ENCODE measurements at places on chromosomes 1 and 21.

DNA sequence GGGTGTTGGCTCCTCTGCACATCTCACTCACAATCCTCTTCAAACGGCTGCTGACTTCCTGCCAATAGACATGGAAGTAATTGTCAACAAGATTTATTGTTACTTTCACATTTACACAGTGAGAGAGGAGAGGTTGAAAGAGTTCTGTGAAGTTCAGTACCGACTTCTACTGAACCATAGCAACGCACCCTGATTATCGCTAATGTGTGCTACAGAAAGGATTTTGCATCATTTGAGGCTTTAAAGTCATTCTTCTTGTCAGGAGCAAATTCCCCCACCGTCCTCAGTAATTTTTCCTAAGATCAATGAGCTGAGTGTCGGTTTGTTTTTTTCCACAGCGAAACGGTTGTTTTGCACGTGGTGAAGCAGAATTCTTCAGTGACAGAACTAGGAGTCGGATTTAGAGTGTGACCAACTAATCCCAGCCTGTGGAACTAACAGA, 361.0 kb downstream of the ADGRL2 start:
- peak; percentile 20 for DNase-seq

- DNase-seq: no peak
These were observed 317.6 kb upstream of the KAZN start for GRCh38 chr1:14280909-14281308.

GRCh38 chr1:21674957-21675356, 5.8 kb upstream of the RAP1GAP start:
- DNase-seq: no peak

DNA sequence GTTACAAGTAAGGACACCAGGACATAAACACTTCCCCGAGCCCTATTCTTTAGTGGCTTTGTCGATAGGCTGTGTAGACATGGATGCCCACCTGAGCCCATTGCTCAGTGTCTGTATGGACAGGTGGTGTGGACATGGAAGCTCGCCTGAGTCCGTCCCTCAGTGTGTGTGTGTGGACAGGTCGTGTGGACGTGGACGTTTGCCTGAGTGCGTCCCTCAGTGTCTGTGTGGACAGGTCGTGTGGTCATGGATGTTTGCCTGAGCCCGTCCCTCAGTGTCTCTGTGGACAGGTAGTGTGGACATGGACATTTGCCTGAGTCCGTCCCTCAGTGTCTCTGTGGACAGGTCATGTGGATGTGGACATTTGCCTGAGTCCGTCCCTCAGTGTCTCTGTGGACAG, 38.7 kb upstream of the COL6A2 start:
- DNase-seq: no peak

DNA sequence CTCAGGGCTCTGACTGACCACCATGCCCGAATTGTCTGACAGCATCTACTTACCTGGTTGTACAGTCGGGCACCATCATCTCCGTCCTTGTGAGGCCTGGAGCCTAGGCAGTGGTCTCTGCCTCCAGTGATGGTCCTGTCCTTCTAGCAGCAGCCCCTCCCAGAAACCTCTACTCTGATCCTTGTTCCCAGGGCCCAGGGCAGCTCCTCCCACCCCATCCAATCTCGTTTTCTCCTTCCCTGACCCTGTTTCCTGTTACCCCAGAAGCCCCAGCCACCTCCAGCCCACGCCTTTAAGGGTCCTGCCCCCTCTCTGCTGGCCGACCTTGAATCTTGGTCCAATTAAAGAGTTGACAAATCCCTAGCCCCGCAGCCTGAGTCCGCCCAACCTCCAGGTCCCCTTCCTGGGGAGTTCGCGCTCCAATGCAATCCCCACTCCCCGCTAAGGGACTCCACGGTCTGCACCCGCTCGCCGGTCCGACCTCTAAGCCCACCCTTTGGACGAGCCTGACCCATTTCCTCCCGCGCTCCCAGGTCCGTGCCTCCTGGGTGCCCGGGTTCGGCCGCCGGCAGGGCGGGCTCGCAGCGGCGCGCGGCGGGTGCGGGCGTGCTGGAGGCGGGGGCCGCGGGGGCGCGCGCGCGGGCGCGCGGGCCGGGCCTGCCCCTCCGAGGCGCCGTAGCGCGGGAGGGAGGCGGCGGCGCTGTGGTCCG, at the start of gene B4GALT2:
B4GALT2 (plus strand) TSS at position 660 of the 710 bp plus-strand sequence. CDS start 1,951 bp downstream, outside the sequence.
- no peak for DNase-seq

DNA sequence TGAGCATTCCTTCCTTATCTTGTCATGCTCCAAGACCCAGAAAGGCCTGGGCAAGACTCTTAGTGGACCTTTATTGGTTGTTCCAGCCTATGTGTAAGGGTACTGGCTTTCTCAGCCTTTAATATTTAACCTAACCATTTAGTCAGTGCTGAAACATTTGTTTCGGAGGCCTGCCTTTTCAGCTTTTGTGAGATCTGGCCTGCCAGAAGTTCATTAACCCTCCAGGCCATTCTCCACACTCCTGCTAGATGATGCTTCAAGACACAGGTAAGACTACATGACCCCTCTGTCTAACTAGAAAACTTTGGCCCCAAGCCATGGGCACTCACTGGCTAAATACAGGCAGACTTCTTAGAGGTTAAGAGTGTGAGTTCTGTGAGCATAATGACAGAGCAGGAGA, 138.4 kb upstream of the ZP4 start:
- DNase-seq: no peak

GRCh38 chr1:41268154-41268770, 26.2 kb upstream of the SCMH1 start:
- peak; percentile 28 for DNase-seq

DNA sequence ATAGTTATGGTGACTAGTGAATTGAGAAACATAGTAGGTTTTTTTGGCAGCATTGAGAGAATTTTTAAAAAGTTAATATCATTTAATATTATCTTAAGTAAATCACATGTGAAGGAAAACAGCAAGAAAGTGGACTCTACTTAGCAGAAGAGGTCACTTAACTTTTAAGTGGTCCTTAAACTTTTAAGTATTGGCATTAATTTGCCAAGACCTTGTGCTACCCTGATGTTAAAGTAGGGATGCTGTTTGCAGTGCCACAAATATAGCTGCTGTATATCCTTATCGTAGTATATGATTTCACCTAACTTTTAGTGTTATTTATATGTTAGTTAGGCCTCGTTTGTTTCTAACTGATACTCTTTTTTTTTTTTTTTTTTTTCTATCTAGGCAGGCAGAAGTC, 40.2 kb downstream of the SMG7 start:
- no peak for DNase-seq

DNA sequence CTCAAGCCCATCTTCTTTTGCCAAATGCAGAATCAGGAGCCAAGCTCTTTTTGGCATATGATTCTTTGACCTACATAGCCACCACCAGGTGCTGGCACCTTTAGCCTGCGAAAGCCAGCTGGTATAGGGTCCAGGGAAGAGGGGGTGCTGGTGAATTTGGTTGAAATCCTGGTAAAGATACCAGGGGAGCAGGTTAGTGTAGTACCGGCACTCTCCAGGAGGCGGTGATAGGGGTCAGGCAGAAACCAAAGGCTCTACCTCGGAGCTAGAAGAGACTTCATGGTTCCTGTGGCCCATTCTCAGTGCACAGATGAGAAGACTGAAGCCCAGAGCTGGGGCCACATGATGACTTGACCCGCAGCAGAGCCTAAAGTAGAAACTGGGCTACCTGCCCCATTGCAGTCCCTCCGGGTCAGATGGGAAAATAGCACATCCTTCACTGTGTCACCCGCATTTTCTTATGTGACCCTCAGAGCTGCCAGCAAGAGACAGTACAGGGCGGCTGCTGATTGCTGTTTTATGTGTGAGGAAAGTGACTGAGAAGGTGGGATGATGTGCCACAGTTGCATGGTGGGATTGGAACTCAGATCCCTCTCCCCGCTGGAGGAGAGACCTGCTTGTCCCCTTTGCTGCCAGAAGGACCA, 36.0 kb upstream of the IL19 start:
- DNase-seq: peak; percentile 14

DNA sequence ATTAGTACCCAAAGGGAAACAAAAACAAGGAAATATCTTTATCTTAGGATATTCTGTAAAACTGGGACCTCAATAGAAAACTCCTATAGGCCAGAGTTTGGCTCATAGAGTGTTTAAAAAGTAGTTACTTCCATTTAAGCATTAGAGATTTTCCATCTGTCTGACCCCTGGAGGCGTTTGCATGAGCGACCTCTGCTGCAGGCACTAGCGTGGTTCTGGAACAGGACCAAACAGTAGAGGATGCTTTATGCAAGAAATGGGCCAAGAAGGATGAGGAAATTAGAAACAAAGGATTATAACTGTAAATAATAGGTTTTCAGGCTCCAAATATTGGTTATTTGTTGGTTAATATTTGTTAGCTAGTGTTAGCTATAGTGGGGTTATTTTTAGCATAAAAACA, 5.7 kb downstream of the ZBTB40 start:
- no peak for DNase-seq

GRCh38 chr1:245827301-245827700, 672.5 kb downstream of the KIF26B start:
- no peak for DNase-seq

- DNase-seq: no peak
These were observed 13.1 kb downstream of the CFAP298 start for GRCh38 chr21:32599091-32599490.

DNA sequence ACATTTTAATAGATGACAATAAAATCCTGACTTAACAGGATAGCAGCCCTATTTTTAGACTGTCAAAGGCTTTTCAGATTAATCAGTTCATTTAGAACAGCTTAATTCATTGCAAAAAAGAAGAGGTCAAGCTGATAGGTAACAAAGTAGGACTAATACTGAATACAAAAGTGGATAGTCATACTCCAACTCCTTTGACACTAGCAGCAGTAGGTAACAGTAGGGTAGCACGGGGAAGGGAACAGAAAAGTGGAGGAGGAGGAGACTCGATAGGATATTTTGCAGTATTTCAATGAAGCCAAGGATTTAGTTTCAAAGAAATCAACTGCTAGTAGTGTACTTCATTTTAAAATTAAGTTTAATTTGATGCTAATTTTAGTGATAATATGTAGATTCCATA, 51.1 kb downstream of the USP1 start:
- no peak for DNase-seq

GRCh38 chr21:41076064-41076463, 91.9 kb upstream of the BACE2 start:
- DNase-seq: no peak

DNA sequence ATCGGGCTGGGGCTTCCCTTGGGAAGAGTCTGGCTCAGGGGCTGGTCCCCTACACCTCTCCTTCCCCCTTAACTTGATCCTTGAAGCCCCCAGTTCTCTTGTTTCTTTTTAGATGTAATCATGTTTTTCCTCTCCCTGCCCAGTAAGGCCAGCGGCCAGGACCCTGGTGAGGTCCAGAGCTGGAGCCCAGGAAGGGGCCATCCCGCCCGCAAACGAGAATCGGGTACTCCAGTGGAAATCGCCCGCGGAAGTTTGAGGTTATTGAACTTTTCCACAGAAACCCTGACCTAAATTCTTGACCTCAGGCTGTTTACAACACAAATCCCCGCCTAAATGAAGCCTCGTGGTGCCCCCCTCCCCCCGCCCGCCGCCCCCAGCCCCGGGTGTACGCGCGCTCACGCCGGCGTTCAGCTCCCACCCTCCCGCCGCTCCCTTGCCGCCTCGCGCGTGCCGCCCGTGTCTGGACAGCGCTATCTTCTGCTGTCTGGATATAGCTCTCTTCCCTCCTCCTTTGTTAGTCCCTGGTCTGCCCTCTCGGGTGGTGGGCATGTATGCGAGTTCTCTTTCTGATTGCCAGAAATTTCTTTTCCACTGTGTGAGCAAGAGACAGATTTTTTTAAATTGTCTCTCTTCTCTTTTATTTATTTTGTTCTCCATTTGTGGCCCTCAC, 165.9 kb upstream of the CACNA1E start:
- no peak for DNase-seq

- DNase-seq: no peak
These were observed 423.9 kb upstream of the USP24 start for GRCh38 chr1:55639051-55639450.

DNA sequence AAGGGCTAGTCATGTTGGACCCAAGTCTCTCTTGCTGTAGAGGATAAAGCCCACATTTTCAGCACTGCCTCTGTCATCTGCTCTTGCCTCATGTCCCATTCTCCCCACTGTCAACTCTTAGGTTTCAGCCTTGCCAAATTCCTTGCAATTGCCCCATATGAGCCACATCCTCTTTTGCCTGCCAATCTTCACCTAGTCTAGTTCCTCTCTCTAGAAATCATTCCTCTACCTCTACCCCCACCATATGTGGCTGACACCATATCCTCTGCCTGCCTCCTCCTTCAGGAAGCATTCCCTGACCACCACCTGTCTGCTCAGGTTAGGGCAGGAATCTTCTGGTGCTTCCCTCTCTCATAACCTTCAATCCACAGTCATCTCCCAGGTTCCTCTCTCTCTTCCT, 38.2 kb downstream of the SLC9A1 start:
- DNase-seq: peak; percentile 27

GRCh38 chr21:14306126-14306907, 76.6 kb downstream of the HSPA13 start:
- no peak for DNase-seq

GRCh38 chr1:7385471-7386225, 385.4 kb upstream of the VAMP3 start:
- DNase-seq: no peak

- no peak for DNase-seq
These were observed 308.2 kb downstream of the DISC1 start for GRCh38 chr1:231934797-231935196.

DNA sequence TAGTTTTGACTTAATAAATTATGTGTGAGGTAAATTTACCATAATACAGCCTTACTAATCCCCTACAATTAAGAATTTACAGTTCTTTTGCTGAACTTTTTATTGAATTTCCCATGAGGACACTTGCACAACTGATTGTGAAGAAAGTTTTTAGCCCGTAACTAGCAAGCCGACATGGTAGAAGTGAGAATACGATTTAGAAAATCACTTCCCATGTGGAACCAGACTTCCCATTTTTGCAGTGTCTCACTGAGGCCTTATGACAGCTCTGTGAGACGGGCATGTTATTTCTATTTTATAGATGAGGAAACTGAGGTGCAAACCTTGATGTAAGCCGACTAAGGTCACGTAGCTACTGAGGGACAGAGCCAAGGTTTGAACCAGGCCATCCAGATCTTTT, 32.5 kb upstream of the LMO4 start:
- DNase-seq: no peak

DNA sequence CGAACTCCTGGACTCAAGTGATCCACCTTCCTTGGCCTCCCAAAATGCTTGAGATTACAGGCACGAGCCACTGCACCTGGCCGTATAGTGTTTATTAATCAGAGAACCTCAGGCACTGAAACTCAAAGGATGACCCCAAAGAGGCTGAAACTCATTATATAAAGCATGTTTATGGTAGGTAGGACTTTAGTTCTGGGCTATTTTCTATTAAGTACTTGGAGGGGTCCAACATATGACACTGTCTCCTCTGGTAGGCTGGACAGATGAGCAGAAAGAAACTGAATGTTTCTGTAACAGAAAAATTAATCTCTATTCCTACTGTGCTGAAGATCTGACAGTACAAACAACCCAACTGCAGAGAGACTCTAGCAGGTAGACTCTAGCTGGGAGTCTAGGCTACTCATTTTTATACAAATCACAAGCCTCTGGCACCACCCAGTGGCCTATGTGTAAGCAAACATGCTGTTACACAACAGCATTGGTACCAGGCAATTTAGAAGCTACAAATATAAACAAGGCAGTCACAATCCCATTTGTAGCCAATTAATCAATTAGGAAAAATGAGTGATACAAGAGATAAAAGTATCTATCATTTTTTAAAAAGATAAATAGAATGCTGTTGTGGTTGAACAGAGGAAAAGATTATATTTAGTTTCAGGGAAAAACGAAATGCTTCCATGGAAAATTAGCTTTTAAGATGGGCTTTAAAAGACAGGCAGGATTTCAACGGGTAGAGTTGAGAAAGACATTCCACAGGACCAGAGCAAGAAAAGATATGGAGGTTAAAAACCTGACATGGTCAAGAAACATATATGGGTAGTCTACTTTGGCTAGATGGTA, 10.4 kb downstream of the DCAF8 start:
- DNase-seq: peak; percentile 48

GRCh38 chr1:1665815-1666251, 7.0 kb upstream of the CDK11B start:
- DNase-seq: no peak
